GM23248 (cell line): ENCODE measurements at places on chromosomes 13 and 19. TPM values are rescaled to one million over a fixed set of nuclear protein-coding genes. Genes with fewer than 3 reads are reported as not detected.

Gene CLIP3
- total RNA-seq, result 10.9 and 14.9 TPM in 2 replicates

Gene TBXA2R
- 0.76 TPM in 1 of 2 replicates, not detected in the other for total RNA-seq

DNA sequence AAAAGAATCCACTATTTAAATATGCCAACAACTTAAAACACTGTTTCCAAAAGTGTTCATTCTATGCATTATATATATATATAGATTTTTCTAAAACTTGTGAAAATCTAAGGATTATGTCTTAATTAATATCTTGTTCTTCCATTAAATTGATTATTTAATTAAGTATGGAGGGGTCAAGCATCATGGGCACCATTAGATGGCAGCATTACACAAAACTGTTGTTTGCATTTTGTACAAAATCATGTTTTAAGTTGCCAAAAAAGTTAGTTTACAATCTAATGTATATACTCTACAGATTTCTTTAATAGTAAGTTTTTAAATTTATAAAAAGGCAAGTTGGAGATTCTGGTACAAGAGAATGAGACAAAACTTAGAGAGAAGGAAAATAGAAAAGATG is 213.2 kb upstream of the EDNRB start:
- no peaks in the 10 kb centered on the region for H3K4me1 ChIP-seq
- H3K4me3 ChIP-seq, result no peak overlapping the region
- no peak overlapping the region for H3K27ac ChIP-seq
- peaks cover 35% of the 10 kb centered on the region for H3K27me3 ChIP-seq
- H3K36me3 ChIP-seq, result no peaks in the 10 kb centered on the region

GRCh38 chr13:112062571-112063570 is 4.1 kb upstream of the SOX1 start:
- H3K27me3 ChIP-seq, result peaks cover 77% of the 10 kb centered on the region
- H3K27ac ChIP-seq, result no peak overlapping the region
- no peak overlapping the region for H3K4me3 ChIP-seq
- H3K4me1 ChIP-seq, result no peaks in the 10 kb centered on the region

DNA sequence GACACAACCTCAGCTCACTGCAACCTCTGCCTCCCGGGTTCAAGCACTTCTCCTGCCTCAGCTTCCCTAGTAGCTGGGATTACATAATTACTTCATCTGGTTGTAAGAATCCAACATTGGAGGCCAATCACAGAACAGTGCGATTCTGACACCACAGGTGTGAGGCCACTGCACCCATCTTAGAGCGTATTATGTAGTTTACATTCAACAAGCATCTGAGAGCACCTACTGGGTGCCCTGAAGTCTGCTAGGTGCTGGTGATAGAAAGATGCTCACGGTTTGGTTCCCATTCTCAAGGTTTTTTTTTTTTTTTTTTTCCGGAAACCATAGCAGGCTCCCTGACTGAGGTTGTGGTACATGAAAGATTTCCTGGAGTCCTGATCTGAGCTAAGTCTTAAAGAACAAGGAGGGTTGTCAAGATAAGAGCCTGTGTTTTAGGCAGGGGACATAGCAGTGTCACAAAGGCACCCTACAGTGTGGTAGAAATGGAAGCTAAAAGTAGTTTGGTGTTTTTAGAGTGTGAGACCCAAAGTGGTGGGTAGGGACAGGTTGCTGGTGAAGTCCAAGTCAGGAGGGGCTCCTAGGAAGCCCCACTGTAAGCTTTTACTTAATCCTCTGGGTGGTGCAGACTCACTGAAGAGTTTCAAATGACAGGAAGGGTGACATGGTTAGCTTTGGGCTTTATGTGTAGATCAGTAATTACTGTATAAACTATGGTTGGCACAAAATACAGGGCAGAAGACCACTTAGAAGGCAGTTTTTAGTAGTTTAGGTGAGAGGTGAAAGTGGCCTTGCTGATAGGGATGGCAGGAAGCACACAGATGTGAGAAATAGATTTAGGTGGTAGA is 15.2 kb downstream of the SAE1 start:
- no peak overlapping the region for H3K4me3 ChIP-seq
- H3K27ac ChIP-seq, result no peak overlapping the region
- DNase-seq, result no peak
- H3K4me1 ChIP-seq, result peaks cover 26% of the 10 kb centered on the region
- peaks cover 39% of the 10 kb centered on the region for H3K36me3 ChIP-seq

DNA sequence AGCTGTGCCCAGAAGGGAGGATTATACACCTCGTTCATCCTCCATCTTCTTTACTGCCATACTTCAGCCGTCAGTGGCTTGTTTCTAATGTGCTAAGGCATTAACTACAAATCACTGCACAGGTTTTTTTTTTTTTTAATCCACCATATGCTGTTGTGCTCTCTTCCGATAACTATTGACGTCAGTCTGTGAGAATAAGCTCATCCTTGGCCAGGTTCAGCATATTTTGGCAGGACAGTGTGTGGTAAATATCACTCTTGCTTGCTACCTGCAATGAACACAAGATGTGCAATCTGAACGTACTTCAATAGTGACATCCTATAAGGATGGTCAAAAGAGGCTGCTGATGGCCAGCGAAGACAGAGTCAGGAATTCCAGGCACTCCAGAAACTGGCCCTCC is 2030.7 kb upstream of the PCDH20 start:
- no peaks in the 10 kb centered on the region for H3K4me1 ChIP-seq
- no peak overlapping the region for H3K27ac ChIP-seq
- H3K27me3 ChIP-seq, result no peaks in the 10 kb centered on the region
- no peak overlapping the region for H3K4me3 ChIP-seq

Gene WASF3
- 19.2 and 19.9 TPM in 2 replicates for total RNA-seq

Gene SULT2A1
- not detected in 2 replicates for total RNA-seq

DNA sequence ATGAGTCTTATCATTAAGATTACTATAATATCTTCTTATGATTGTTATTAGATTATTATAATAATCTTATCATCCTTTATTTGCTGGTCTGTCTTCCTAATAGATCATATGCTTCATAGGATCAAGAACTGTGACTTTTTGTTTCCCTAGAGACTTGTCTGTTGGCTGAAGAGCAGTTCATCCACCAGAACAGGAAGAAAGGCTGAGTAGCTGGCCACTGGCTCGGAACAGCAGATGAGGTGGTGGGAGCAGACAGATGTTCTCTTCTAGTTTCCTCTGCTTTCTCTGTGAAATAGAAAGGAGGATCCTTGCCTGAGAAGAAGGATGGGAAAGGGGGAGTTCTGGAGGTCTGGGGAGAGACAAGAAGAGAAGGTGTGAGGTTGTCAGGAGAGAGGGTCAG is 120.0 kb downstream of the CCNA1 start:
- H3K36me3 ChIP-seq, result no peaks in the 10 kb centered on the region
- no peaks in the 10 kb centered on the region for H3K4me1 ChIP-seq
- H3K27ac ChIP-seq, result no peak overlapping the region
- H3K27me3 ChIP-seq, result no peaks in the 10 kb centered on the region
- no peak overlapping the region for H3K4me3 ChIP-seq

DNA sequence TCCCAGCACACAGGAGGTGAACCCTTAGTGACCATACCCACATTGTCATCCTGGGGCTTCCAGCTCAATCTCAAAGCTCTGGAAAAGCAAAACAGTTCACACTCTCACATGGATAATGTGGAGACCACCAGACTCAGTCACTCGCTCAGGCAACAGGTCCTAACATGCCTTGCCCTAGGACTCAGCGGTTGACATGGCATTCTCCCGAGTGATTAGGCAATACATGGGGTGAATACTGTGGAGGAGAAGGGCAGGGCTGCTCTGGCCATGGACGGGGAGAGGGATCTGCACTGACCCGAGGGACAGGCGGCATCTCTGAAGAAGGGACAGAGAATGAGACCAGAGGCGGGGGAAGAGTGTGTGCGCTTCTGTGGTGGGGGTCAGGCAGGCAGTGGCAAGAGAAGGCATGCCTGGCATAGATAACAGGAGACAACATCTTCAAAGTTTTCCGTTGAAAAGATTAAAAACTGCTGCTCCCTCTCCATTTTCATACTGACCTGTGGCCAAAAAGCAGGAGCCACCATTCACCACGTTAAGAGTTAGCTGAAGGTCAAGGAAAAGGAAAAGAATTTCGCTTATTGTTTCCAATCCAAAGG is 44.5 kb upstream of the EPHX3 start:
- no peaks in the 10 kb centered on the region; the same call in 1 of the 2 replicates for H3K36me3 ChIP-seq
- no peak overlapping the region for H3K4me3 ChIP-seq

- H3K36me3 ChIP-seq, result no peaks in the 10 kb centered on the region
- H3K4me1 ChIP-seq, result peaks cover 26% of the 10 kb centered on the region
- no peak overlapping the region for H3K4me3 ChIP-seq
- DNase-seq, result no peak
- no peaks in the 10 kb centered on the region for H3K27me3 ChIP-seq
Measured at GRCh38 chr13:97306106-97306505, 84.0 kb downstream of the MBNL2 start.

- H3K4me3 ChIP-seq, result peak overlapping the region; percentile 89
- H3K27me3 ChIP-seq, result no peaks in the 10 kb centered on the region
- H3K4me1 ChIP-seq, result peaks cover 15% of the 10 kb centered on the region
- H3K36me3 ChIP-seq, result peaks cover 4% of the 10 kb centered on the region; the same call in 1 of the 2 replicates
Measured at GRCh38 chr19:44303976-44304568, 753 bp downstream of the ZNF235 start.

Gene ACP7
- not detected in 2 replicates for total RNA-seq

DNA sequence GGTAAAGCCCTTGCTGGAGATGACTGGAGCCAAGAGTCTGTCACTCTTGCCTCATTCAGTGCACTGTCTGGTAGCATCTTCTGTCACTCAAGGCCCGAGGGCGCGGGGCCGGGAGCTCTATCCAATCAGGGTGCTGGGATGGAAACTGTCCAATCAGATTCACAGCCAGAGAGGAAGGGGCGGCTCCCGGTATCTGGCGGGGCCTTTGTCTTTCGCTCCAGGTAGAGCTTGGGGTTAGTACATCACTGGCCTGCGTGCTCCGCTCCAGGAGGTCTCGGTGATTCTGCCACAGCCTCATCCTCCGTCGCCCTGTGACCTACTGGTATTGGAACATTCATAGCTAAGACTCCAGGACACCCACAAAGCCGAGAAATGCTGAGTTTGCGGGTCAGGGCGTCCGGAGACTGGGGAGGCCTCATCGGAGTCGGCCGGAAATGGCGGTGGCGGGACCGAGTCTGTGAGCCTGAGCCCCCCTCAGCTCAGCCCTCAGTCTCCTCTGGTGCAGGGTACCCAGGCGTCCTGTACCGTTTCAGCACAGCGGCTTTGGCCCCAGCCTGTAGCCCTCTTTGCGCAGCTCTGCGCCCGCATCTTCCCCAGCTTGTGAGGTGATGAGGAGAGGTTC is 20.6 kb upstream of the ZNF430 start:
- H3K27ac ChIP-seq, result no peak overlapping the region
- no peaks in the 10 kb centered on the region for H3K36me3 ChIP-seq
- peak overlapping the region; percentile 75 for H3K4me3 ChIP-seq
- peak; percentile 97 for DNase-seq
- no peaks in the 10 kb centered on the region for H3K4me1 ChIP-seq
- no peaks in the 10 kb centered on the region for H3K27me3 ChIP-seq

Gene LILRB1
- not detected in 2 replicates for total RNA-seq

- peaks cover 6% of the 10 kb centered on the region; the same call in 1 of the 2 replicates for H3K4me1 ChIP-seq
- H3K4me3 ChIP-seq, result no peak overlapping the region
- DNase-seq, result no peak
- peaks cover 21% of the 10 kb centered on the region for H3K36me3 ChIP-seq
Measured at GRCh38 chr19:39384839-39385568, 5.9 kb downstream of the PAF1 start.

Gene MEIOSIN
- total RNA-seq, result not detected in 2 replicates

Gene CGB3
- total RNA-seq, result not detected in 2 replicates

Gene RNASEH2B
- 28.3 and 33.5 TPM in 2 replicates for total RNA-seq

DNA sequence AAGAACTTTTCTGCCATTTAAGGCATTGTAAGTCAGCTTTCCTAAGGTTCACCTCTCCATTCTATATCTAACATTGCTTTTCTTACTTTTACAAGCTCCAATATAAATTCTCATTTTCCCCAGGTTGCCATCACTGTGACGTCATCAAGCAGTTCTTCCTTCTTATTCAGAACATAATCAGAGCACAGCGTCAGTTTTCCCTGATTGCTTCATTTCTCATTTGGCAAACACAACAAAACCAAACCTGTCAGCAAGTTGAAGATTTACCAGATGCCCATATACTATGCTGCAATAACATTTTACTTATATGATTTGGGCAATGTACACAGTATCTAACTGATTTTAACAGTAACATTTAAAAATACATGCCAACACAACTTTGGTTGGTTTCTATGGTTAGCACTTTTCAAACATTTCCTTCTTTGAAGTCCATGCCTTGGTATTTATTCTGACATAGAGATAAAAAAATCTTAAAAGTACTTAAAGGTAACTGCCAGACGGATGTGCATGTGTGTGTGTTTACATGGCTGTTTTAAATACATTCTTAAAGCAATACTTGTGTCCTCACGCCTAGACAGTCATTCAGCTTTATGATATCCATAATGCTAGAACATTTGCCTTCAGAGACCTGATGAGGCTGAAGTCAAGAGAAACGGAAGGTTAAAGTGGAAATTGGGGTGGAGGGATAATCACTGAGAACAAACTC is 264.0 kb downstream of the KLF12 start:
- no peaks in the 10 kb centered on the region for H3K36me3 ChIP-seq
- peak overlapping the region; percentile 46 for H3K4me3 ChIP-seq
- H3K27me3 ChIP-seq, result no peaks in the 10 kb centered on the region

GRCh38 chr13:62033934-62034333 is 618.3 kb upstream of the PCDH20 start:
- H3K4me3 ChIP-seq, result no peak overlapping the region
- no peaks in the 10 kb centered on the region for H3K36me3 ChIP-seq
- no peaks in the 10 kb centered on the region for H3K27me3 ChIP-seq
- DNase-seq, result no peak

Gene FUT1
- total RNA-seq, result not detected in 2 replicates

- no peak for DNase-seq
- H3K4me3 ChIP-seq, result no peak overlapping the region
- no peak overlapping the region for H3K27ac ChIP-seq
- no peaks in the 10 kb centered on the region for H3K36me3 ChIP-seq
- no peaks in the 10 kb centered on the region for H3K4me1 ChIP-seq
Measured at GRCh38 chr13:112248862-112249592, 127.1 kb upstream of the SPACA7 start.

DNA sequence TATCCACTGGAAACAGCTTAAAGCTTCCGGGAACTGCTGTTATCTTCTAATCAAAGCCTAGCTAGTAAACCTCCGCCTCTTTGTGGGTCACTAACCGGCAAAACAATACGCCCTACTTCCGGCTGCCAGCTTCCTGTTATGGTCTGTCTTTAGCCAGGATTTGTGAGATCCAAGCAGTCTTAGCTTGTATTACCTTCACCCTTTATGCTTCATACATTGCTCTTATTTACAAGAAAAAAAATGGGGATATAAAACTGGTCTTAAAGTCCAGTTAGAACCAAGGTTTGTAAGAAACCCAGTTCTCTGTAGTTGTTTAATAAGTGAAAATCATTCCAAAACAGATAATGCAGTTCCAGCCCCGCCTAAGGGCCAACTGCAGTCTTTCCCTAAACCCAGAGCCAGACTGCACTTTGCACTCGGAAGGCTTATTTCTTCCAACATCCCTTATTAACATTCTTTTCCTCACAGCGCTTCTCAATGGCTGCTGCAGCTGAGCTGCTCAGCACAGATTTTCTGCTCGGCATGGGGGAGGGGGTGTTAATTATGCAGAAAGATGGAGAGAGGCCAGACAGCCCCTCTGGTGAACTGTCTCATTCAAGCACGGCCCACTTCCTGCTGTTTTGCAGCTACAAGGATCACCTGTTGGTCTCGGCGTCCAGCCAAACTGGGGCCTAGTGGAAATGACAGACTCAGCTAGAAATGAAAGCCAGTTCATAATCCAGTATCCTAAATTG is 368.4 kb downstream of the KLF12 start:
- no peaks in the 10 kb centered on the region for H3K27me3 ChIP-seq
- H3K4me1 ChIP-seq, result peaks cover 10% of the 10 kb centered on the region; the same call in 1 of the 2 replicates
- H3K4me3 ChIP-seq, result no peak overlapping the region
- H3K36me3 ChIP-seq, result no peaks in the 10 kb centered on the region

- H3K27ac ChIP-seq, result peak overlapping the region; percentile 41; the same call in 1 of the 2 replicates
- no peaks in the 10 kb centered on the region for H3K36me3 ChIP-seq
- DNase-seq, result peak; percentile 82
- H3K27me3 ChIP-seq, result no peaks in the 10 kb centered on the region
- H3K4me3 ChIP-seq, result 0 out of 2 replicates have a peak overlapping the region, but pooled peaks have one; percentile 13
- peaks cover 12% of the 10 kb centered on the region for H3K4me1 ChIP-seq
Measured at GRCh38 chr13:34462843-34463242, 479.2 kb upstream of the NBEA start.

Gene USHBP1
- not detected in 2 replicates for total RNA-seq
